Endothelial cell (in vitro differentiated cells): ENCODE measurements at places on chromosomes 4 and X.

DNA sequence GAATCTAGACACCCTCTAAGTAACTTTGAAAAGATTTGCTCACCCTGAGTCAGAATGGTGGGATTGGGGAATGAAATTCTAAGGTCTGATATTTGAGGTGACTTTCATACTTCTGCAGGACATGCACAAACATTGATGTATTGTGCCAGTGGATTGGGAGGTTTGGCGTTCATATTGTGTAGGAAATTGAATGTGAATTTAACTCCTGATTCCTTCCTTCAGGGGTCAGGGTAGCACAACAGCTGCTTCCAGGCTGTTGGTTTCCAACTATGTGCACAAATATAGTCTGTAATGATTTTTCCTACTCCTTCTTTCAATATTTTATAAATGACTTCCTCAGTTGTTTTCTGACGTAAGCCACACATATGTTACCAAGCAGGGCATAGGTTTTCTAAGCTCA lies 3.1 kb downstream of the IL1RAPL1 start:
- DNase-seq, result no peak

- no peak for DNase-seq
Observed at GRCh38 chr4:36702245-36702644, 420.8 kb downstream of the DTHD1 start.

GRCh38 chr4:2837904-2838496 lies 5.6 kb upstream of the ADD1 start:
- DNase-seq, result no peak

- DNase-seq, result no peak
Observed at GRCh38 chr4:184815046-184815877, 10.5 kb downstream of the ACSL1 start.

DNA sequence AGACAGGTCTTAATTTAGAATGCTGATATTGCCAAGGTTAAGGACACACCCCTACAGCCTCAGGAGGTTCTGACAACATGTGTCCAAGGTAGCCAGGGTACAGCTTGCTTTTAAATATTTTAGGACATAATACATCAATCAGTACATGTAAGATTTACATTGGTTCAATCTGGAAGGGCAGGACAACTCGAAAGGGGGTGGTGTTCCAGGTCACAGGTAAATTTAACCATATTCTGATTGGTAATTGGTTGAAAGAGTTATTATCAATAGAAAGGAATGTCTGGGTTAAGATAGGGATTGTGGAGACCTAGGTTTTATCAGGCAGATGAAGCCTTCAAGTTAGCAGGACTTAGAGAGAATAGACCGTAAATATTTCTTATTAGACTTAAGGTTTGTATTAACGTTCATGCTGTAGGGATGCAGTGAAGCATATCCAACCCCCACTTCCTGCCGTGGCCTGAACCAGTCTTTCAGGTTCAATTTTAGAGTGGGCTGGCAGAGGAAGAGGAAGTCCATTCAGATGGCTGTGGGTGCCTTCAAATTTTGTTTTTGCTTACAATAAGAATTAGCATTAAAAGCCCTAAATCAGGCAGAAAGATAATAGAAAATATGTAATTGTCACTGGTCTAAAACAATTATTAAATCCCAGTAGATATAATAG lies 136.5 kb upstream of the GALNTL6 start:
- no peak for DNase-seq

DNA sequence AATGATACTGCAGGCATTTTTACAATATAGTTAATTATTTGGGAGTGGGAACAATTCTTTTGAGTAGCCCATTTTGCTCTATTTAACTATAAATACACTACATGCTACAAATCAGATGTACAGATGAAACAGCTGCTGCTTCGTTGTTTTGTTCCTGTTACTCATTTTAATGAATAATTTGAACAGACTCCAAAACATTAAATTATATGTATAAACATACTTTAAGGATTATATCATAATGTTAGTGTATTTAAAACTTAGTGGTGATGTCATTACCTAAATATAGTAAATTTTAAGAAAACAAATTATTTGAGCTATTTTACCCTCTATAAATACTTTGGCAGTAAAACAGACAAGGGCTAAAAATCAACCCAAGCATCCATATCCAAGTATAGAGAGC lies 60.7 kb downstream of the GAB1 start:
- DNase-seq, result no peak

DNA sequence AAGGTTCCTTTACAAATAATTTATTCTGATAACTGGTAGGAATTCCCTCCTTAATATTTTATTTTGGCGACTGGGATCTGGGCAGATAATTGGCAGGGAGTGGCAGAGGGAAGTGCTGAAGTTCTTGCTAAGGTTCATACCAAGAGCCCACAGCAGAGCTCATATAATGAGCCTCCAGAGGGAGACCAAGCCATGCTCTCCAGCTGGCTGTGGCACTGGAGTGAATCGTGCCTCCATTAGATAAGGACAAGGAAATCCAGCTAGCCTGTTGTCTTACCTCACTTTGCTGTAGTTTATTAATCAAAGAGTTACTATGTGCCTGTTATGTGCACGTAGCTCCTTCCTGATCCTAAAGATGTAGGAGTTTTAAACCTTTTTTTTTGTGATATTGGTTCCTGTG lies 1.3 kb downstream of the ASB12 start:
- no peak for DNase-seq

GRCh38 chrX:122219735-122220134 lies 964.3 kb upstream of the GRIA3 start:
- no peak for DNase-seq

GRCh38 chrX:34656467-34656841 lies 631 bp downstream of the TMEM47 start:
- DNase-seq, result no peak

- DNase-seq, result no peak
Observed at GRCh38 chrX:57294961-57295360, 8.5 kb downstream of the FAAH2 start.

GRCh38 chrX:153989973-153990655 lies 17.6 kb downstream of the TMEM187 start:
- DNase-seq, result no peak

GRCh38 chr4:113707048-113707447 lies 54.5 kb downstream of the CAMK2D start:
- no peak for DNase-seq

DNA sequence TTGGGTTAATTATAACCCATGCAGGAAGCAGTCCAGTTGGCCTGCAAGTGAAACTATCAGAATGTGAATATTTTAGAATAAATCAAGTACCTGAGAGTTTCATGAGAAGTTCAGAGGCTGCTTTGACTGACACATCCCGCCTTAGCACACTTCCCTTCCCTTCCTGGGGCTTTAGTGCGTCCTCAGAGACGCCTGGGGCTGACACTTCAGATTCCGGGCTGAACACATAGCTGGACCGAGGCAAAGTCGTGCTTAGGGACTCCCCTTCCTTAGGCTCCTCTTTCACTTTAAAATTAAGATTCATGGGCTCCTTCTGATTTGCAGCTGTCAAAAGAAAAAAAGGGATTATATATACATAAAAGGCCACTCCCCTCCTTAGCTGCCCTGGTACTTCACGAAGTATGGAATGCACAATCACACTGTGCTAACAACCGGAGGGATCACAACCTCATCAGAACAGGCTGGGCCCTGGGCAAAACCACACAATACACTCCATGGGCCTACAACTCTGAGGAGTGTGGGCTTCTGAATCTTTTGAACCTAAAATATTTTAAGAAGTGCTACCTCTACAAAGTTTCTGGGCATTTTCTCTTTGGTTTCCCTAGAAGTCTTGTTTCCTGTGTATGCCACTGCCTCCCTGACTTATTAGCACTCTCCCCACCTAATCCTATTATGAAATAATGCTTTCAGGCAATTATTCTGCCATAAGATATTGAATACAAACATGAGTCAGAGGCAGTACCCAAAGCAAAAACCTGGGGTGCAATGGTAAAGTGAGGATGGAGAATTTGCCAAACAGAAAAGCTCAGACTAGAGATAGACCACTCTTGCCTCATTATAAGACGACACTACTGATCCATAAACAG lies 68.2 kb downstream of the ZNF827 start:
- DNase-seq, result no peak

DNA sequence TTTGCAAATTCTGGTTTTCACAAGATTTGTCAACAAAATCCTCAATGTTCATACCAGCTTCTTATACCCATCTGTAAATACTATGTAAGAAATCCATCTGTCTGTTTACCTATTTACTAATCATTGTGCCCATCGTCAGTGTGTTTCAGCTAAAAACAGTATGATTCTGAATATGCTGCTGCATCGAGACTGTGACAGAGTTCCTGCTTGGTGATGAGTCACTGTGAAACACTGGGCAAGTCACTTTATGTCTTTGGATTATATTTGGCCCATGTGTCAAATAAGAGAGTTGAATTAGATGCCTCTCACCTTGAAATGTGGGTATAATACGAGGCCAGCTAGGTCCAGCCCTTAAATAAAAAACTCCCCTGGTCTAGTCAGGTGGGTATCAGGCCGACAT lies 79.3 kb downstream of the CBLL2 start:
- no peak for DNase-seq

DNA sequence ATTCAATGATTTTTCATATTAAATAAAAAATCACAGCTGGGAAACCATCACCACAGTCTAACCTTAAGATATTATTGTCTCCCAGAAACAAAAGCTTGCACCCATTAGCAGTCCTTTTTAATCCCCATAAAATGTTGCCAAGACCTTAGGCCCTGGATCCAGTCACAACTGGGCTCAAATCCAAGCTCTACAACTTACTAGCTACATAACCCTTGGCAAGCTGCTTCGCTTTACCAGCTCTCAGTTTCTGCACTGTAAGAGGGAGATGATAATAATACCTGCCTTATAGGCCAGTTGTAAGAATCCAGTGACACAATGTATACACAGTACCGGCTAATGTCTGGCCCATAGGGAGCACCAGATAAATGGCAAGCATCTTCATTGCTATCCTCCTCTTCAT lies 400.9 kb upstream of the FGF13 start:
- DNase-seq, result no peak

DNA sequence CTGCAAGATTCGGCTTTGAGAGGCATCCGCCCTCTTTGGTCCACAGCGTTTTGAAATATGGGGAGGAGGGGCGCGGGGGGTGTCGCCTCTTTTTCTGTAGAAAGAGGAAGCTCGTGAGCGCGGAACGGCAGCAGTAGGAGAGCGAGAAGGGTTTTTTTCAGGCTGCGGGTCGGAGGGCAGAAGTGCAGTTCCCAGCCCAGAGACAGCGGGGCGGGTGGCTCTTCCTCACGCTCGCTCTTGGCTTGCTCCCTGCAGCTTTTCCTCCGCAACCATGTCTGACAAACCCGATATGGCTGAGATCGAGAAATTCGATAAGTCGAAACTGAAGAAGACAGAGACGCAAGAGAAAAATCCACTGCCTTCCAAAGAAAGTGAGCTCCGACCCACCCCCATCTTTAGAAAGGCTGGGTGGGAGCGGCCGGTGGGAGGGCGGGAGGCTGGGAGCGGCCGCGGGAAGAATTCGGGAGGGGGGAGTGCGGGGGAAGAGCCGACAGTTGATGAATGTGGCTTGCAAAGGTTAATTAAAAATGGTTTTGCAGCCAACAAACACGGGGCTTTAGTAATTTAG lies 1.2 kb downstream of the TMSB4X start:
- no peak for DNase-seq

GRCh38 chrX:69093960-69094871 lies 71.0 kb downstream of the PJA1 start:
- peak; percentile 43 for DNase-seq

DNA sequence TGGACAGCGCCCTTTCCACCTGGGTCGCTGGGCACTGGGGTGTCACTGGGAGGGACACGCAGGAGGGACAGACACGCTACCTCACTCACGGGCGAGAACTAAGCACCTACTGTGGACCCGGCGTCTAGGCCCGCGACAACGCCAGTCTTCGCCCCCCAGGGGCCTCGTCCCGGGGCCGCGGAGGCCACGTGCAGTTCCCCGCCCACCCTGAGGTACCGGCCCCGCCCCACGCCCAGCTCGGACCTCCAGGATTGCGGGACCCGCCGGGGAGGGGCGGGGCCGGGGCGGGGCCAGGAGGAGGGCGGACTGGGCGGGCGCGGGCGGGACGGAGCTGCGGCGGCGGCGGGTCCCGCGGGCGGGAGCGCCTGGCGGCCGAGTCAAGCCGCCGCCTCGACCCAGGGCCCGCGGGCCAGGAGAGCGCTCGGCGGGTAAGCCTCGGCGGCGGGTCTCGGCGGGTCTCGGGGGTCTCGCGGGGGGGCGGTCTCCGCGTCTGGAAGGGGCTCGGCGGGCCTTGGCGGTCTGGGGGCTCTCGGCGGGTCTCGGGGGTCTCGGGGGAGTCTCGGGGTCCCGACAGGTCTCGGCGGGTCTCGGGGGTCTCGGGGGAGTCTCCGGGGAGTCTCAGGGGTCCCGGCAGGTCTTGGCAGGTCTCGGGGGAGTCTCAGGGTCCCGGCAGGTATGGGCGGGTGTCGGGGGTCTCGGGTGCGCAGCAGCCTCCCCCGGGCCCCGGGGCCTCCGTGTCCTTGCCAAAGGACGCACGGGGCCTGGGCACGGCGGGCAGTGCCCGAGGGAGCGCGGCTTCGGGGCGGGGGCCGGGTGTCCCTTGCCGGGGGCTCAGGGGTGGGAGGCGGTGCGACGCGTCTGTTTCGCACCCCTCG lies at the start of gene SH3BP2:
Gene SH3BP2 (plus strand): TSS at position 375 of the 875 bp plus-strand sequence. CDS start 27,533 bp downstream, outside the sequence.
- DNase-seq, result peak; percentile 71

DNA sequence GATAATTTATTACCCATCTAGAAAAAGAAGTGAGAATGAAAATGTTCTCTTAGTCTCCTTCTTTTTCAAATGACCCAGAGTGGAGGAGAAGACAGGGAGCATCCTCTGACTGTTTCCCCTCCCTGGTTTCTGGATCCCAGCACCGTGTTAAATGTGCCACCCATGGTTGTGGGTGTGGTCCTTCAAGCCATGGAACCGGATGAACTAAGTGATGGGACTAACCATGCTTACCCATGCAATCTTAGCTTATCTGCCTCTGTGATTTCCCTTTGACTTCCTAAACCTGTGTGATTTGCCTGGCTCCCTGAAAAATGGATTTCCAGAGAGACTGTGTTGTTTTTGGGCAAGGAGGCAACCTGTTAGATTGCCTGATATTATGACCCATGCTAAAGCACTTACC lies 437.1 kb downstream of the MAGEB5 start:
- DNase-seq, result no peak

- peak; percentile 31 for DNase-seq
Observed at GRCh38 chr4:1793496-1793840, 375 bp downstream of the FGFR3 start.

GRCh38 chr4:80492761-80493160 lies 157.2 kb downstream of the CFAP299 start:
- DNase-seq, result no peak

DNA sequence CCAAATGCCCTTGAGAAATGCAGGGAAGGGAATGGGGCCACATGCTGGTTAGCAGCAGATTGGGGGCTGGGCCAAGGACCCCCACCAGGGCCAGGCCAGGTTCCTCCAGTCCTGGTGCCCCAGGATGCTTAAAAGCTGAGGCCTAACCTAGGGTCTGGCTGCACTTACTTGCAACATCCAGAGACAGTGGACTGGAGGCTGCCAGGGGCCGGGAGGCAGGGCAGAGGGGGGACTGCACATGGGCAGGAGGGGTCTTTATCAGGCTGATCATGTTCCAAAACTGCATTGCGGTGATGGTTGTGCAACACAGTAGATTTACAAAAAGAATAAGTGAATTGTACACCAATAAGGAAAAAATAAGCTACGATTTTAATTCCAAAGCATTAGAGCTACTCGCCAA lies 36.8 kb upstream of the C4orf50 start:
- DNase-seq, result no peak
